ENCODE measurements at places on chromosomes 5 and 9.

GRCh38 chr5:176131771-176132170 lies 106.5 kb upstream of the SIMC1 start:
- DNase-seq, result no peak

GRCh38 chr5:143051244-143052058 lies 281.3 kb downstream of the ARHGAP26 start:
- DNase-seq, result no peak

DNA sequence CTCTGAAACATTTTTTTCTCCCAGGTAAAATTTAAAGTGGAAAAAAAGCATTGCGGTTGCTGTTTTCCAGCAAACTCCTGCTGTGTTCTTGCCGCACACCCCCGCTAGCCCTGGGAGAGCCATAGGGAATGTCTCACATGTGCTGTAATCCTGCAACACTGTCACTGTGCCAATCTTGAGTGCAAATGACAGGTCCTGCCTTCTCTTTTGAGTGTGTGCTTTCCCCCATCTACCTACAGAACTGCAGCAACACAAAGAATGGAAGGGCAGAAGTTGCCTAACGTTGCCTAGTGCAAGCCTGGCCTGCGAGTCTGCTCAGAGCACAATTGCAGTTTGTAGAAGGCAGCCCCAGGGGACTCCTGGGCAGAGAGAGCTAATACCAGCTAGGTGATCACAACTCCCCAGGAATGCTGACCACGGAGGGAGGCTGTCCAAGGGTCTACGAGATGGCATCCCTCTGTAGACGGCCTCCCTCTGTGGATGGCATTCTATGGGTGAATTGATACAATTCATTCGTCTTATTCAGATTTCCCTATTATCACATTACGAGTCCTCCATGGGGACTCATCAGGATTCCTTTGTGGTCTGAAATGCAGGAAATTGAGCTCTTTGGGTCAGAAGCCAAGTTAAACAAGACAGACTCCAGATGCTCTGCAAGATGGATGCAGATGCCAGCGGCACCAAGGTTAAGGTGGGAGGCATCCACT lies 172.6 kb upstream of the S1PR3 start:
- no peak for DNase-seq

DNA sequence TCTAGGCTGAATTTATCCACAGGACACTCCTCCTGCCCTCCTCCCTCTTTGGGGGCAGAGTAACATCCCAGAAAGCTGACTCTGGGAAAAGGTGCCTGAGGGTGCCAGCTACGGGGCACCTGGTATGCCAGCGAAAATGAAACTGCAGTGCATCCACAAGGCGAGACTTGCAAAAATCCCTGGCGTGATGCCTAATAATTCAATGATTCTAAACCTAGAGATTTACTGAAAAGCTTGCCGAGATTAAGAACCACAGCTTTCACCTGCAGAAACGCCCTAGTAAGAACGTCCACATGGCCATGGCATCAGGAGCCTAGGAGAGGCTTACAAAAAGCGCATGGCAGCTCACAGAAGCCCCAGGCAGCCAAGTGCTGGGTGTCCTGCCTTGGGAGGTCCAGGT lies 20.9 kb downstream of the CCNJL start:
- DNase-seq, result no peak

DNA sequence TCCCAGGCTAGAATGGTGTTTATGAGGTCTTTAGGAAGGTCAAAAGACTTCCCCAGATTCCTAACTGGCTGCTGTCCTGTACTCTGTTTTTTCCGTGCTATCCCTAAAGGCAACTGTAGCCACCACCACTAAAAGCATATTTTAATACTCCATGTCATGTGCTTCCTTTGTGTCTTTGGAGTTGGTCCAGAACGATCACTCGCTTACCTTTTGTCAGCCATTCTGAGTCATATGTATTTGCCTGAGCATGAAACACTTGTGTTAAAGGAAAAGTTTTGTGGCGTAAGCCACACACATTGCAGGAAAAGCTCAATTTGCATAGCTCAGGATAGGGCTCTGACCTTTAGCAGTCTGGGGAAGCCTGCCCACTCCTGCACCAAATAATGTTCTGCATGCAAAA lies 299.6 kb downstream of the NTRK2 start:
- no peak for DNase-seq

- no peak for DNase-seq
Observed at GRCh38 chr5:13804336-13804735, 140.2 kb downstream of the DNAH5 start.

- no peak for DNase-seq
Observed at GRCh38 chr5:6660688-6661087, 27.4 kb downstream of the SRD5A1 start.

GRCh38 chr5:104171958-104172690 lies 609.5 kb upstream of the NUDT12 start:
- DNase-seq, result no peak

- no peak for DNase-seq
Observed at GRCh38 chr5:178984145-178985072, 10.7 kb downstream of the GRM6 start.

- DNase-seq, result no peak
Observed at GRCh38 chr5:5628866-5629606, 206.6 kb downstream of the ICE1 start.

DNA sequence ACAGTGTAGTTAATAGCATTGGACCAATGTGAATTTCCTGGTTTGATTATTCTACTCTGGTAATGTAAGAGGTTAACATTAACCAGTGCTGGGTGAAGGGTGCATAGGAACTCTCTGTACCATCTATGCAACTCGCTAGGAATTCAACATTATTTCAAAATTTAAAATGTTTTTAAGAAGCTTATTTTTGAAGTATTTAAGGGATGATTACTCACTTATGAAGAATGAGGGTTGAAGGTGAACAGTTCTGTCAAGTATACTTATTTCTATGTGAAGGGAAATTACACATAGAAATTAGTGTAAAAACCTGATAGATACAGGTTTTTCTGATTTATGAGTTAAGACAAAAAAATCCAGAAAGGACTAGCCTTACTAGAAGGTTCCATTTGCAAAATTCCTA lies 165.8 kb downstream of the INSYN2B start:
- DNase-seq, result no peak

DNA sequence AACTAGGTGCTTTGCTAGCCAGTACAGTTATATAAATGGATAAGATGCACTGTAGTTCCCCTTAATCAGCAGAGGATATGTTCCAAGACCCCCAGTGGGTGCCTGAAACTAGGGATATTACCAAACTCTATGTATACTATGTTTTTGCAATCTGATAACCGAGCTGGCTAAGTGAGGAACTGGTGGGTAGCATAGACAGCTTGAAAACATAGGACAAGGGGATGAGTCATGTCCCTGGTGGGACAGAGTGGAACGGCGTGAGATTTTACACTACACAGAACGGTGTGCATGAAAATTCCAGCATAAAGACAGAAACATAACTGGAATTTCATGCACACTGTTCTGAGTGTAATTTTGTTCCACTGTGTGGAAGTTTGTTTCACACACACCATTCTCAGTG lies 86.9 kb downstream of the BASP1 start:
- DNase-seq, result no peak

DNA sequence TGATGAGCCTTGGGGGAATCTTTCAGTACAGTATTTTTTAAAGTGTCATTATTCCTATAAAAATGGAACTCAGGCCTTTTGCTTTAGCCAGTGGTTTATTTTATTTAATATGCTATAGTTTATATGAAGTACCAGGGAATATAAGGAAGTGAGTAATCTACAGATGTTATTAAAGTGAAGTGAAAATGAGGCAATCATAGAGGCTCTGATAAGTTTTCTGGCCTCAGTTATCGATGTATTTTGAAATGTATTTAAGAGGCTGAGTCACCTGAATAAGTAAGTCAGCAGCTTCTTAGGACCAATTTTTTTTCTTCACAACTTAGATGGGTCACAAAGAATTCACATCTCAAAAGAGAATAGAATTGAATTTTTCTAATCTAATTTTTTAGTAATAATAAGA lies 829.0 kb downstream of the DNAH5 start:
- DNase-seq, result no peak

GRCh38 chr9:83043597-83043996 lies 19.3 kb downstream of the RASEF start:
- no peak for DNase-seq

DNA sequence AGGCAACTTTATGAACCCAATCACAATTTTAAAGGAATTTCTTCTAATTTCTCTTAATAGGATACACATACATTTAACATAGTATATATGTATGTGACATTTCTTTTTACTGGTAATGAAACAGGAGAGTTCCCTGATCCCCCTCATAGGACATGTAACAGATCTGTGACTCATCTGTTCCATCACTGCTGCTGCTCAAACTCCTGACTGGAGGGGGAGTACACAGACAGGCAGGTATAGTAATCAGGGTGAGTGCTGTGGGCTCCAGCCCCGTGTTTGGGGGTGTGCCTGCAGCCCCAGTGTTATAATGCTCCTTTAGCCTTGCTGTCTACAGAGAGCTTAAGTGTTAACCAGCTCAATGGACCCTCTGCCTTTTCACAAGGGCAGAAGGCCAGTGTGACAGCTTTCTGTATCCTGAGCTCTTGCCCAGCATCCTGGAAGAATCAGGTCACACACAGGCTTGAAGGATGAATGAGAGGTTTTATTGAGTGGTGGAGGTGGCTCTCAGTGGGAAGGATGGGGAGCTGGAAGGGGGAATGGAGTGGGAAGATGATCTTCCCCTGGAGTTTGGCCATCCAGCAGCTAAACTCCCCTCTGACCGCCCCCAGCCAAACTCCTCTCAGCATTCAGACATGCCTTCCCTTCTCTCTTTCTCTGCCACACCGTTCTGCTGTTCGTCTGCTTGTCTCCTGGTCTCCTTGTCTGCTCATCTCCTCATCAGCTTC lies 161.3 kb downstream of the ZNF608 start:
- DNase-seq, result no peak

DNA sequence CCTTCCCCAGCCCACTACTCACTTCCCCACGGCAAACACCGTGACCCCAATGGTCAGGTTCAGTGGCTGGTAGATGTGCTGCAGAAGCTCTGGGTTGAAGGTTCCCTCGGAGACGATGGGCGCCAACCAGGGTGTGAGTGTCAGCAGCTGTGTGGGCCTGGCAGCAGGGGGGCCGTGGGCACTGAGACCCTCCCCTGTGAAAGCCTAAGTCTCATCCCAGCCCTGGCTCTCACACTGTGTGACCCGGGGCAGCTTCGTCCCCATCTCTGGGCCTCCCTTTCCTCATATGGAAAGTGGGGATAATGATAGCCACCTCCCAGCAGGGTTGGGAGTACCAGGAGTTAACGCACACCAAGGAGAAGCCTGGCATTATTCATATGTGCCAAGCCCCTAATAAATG lies 8.6 kb downstream of the GBGT1 start:
- no peak for DNase-seq

DNA sequence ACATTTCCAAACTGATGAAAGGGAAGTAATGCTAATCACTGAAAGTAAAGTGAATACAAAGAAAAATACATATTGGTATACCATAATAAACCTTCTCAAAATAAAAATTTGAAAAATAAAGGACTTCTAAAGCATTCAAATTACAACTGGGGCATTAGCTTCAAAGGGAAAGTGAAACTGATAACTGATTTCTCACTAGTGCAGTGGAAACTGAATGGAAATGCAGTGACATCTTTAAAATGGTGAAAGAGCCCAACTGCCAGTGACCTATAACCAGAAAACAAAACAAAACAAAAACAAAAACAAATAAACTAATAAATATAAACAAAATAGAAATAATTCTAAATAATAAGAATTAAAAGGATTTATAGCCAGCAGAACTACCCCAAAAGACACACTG lies 297.5 kb upstream of the GRIN3A start:
- no peak for DNase-seq

- DNase-seq, result no peak
Observed at GRCh38 chr5:71946343-71947030, 160.8 kb upstream of the MAP1B start.

DNA sequence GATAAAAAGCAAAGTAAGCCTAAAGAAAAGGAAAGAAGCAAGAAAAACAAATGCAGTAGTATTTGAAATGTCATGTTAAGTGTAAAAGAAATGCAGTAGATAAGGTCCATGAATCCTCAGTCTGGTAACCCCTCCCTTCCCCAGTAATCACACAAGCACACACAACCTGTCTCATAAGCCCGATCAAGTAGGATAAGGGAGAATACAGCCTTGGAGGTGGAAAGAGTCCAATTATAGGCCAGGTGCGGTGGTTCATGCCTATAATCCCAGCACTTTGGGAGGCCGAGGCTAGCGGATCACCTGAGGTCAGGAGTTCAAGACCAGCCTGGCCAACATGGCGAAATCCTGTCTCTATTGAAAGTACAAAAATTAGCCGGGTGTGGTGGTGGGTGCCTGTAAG lies 117.9 kb downstream of the GADD45G start:
- DNase-seq, result no peak

- no peak for DNase-seq
Observed at GRCh38 chr9:115204904-115205453, 87.0 kb upstream of the TNC start.

Data from activated gamma-delta T cell (primary cell).